ENCODE measurements at places on chromosomes 7 and 10.

DNA sequence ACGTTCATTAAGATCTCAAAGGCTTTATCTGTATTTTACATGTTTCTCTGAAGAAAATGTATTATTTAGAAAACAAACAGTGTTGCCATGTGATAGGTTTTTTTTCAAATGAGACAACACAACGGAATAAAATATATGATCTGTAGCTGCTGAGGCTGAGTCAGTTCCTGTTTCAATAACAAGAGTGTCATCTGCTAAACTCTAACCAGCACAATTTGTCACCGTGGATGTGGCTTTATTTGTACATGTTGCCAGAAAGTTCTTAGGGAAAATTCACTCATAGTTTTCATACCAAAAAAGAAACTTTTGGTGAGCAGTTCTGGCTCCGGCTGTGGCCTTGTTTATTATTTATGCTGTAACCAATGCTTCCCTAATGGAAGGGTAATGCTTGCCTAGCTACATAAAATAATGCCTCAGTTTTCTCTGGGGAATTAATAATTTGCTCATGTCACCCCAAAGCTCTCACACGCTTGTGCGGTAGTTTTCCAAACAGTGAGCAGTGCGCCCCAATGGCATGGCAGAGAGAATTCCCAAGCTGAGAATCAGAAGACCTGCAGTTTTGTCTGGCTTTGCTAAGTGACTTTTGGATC is 20.3 kb upstream of the KLF6 start:
- no peak for DNase-seq

- no peak for DNase-seq
Observed at GRCh38 chr10:74081941-74082718, 68.5 kb downstream of the AP3M1 start.

DNA sequence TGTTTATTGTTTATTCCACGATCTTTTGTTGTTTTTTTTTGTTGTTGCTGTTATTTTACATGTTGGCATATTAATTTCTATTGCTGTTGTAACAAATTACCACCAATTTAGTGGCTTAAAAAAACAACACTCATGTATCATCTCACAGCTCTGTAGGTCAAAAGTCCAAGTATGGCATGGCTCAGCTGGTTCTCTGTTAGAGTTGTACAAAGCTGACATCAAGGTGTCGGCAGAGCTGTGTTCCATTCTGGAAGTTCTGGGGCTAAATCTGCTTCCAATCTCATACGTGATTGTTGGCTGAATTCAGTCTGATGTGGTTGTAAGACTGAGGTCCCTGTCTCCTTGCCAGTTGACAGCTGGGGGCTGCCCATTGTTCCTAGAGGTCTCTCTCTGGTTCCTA is 60.2 kb upstream of the FAM133B start:
- no peak for DNase-seq

DNA sequence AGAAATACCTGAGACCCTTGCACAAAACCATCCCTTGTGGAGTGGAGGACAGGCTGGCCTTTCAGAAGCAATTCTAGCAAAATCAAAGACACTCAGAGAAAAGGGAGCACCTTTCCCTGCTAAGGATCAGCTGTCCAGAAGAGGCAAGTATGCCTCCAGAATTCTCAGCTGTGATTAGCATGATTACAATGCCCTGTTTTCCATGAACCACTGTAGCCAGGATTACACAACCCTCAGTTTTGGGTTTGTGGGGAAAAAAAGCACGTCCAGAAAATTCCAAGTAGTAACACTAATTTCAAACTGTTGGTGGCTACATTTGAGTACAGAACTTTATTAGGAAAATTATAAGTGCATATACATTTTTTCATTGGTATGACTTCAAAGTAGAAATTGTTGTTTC is 15.0 kb downstream of the CXCL12 start:
- DNase-seq = no peak

GRCh38 chr7:131238347-131238931 is 89.2 kb upstream of the MKLN1 start:
- DNase-seq = no peak

- DNase-seq = peak; percentile 69
Observed at GRCh38 chr10:71569775-71570588, 149.6 kb downstream of the C10orf105 start.

GRCh38 chr10:122148876-122149560 is 122.1 kb upstream of the BTBD16 start:
- no peak for DNase-seq

GRCh38 chr7:128755819-128756476 is 16.8 kb downstream of the CALU start:
- DNase-seq = no peak

- DNase-seq = peak; percentile 84
Observed at GRCh38 chr10:77045085-77045484, 592.5 kb downstream of the KCNMA1 start.

DNA sequence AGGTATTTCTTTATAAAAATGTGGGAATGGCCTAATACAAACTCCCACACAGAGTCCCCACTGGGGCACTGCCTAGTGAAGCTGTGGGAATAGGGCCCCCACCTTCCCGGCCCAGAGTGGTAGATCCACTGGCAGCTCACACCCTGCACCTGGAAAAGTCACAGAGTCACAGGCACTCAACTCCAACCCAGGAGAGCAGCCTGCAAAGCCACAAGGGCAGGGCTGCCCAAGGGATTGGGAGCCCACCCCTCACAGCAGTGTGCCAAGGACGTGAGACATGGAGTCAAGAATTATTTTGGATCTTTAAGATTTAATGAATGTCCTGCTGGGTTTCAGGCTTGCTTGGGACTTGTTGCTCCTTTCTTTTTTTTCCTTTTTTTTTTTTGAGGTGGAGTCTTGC is 5.3 kb upstream of the DNAJC12 start:
- no peak for DNase-seq

DNA sequence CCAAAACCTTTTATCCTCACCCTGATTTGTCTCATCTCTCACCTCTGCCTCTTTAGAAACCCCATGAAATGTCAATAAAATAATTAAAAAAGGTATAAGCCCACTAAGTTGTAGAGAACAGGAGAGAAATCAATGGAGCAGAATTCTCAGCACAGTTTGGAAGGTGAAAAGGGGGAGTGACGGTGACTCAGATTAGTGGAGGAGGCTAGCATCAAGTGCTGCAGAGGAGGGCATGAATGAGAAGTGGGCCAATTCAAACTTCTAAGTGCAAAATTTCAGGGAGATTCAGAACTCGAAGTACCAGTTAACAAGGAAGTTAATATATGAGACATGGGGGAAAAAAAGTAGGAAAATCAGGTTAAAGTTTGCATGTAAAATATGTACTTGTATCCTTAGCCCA is 34.9 kb upstream of the ETV1 start:
- peak; percentile 77 for DNase-seq

DNA sequence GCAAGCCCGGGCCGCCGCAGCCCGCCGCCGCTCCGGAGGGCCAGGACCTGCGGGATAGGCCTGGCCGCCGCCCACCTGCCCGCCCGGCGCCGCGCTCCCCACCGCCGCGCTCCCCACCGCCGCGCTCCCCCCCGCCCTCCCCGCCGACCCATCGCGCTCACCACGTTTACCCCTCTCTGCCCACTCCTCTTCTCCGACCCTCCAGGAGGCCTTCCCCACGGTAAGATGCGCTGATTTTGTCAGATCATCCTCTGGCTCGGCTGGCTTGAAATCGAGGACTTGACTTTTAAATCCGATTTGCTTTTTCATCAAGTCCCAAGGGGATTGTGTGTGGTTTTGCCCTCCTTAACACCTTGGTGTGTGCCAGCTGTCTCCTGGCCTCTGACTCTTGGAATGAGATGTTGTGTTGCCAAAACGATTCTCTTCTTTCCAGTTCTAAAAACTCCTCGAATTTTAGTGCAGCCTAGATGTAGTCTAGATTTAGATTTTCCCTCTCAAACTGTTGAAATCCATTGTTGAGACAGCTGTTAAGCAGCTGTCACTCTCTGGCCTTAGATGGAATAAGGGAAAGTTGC is 738 bp downstream of the POM121 start:
- DNase-seq = no peak

GRCh38 chr10:125169279-125169678 is 8.9 kb upstream of the CTBP2 start:
- no peak for DNase-seq

GRCh38 chr7:102275123-102275703 is 11.5 kb upstream of the SH2B2 start:
- DNase-seq = no peak

DNA sequence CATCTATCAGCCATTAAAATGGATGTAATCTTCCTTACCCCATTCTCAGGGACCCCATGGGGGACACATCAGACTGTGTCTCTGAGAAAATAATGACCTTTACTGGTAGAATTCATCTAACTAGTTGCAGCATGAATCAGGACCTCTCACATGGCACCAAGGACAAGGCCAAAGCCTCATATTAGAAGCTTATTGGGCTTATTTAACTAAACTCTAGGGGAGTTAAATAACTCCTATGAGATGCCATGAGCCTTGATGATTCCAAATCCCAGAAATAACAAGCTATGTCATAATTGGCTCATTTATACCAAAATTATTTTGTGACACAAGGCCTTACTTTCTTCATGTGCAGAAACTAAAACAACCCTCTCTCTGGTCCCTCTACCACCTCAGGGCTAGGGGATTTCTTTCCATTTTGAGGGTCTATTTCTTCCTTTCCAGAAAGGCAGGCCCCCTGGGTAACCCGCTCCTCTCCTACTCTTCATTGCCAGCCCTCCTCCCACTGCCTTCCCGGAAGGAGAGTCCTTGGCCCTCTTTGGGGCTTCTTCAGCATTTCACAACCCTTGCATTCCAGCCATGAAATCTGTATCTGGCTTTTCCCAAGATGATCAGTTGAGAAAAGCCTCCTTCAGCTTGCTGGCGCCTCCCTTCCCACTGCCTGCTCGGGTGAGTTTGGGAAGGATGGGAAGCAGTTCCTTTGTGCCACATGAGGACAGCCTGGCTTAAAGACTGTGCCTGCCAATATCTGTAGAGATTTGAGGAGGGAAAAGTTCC is 41.8 kb upstream of the TRIM8 start:
- DNase-seq = no peak

GRCh38 chr7:111138193-111138569 is 47.3 kb downstream of the LRRN3 start:
- DNase-seq = peak; percentile 19

GRCh38 chr7:100373261-100373831 is at the start of gene PILRA:
Gene PILRA, plus strand, starts transcription at chr7:100373487. Its CDS starts 170 bp downstream, at chr7:100373657.
- DNase-seq = no peak

DNA sequence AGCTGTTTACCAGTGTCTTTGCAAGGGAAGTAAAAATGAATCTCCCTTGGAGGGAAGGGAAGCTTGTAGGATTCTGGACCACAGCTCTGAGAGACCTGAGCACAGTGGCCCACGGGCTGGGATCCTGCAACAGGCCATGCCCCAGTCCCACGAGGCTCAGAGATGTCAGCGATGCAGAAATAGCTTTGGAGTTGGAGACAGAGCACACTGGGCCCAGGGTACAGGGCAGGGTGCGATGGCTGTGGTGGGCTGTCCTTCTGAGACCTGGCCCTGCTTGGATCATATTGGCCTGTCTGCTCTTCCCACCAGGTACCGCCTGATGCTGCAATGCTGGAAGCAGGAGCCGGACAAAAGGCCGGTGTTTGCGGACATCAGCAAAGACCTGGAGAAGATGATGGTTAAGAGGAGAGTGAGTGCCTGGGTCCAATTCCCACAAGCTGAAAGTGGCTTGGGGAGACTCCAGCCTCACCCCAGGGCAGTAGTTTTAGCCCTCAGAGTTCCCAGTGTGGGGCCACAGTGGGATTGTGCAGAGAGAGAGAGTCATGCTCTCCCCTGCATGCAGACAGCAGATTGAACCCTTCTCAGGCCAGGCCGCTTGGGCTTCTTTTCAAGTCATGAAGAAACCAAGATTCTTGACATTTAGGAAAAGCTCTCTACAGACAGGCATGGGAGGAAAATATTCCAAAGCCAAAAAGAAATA is 13.5 kb upstream of the CSGALNACT2 start:
- DNase-seq = no peak

DNA sequence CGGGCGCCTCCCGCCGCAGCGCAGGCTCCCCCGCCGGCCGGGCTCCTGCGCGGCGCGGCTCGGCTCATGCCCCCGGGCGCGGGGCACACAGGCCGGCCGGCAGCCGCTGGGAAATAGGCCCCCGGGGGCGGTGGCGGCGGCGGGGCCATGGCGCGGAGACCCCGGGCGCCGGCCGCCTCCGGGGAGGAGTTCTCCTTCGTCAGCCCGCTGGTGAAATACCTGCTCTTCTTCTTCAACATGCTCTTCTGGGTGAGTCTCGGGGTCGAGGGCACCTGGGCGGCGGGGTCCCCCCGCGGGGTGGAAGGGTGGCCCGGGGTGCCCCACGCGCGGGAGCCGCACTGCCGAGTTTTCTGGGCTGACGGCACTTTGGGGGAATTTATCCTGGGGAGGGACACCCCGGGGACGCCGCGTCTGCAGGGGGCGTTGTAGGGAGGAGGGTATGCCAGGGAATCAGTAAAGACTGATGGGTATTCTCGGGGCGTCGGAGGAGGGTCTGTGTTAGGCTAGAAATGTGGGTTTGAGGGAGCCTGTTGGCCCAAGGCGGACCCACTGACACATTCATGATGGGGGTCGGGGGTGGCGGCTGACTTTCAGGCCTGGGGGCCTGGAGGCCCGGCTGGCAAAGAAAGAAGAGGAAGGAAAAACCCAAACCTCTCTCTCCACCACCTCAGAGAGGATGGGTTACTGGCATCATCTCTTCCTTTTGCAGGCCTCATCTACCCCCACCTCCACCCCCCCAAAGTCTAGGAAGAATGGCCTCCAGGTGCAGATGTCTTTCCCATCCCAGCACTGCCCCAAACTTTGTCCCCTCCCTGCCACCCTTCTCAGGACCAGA is 544 bp downstream of the TSPAN33 start:
- DNase-seq = no peak

GRCh38 chr10:13707156-13707881 is 120.6 kb downstream of the PRPF18 start:
- DNase-seq = peak; percentile 87

DNA sequence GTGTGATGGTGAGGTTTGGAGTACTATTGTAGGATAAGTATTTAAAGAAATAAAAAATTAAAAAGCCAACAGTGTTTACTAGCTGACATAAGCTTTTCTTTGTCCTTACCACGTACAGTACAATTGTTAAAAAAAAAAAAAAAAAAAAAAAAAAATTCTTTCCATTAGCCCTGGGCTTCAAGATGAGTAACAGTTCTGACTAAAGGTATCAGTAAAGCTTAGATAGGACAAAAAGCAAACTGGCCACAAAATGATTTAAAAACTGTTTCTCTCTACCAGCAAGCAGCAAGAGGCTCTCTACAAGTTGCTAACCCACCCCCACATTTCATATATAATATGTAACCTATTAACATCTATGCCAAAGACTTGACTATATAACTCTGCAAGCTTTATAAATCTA is 17.5 kb downstream of the HYCC1 start:
- DNase-seq = no peak

DNA sequence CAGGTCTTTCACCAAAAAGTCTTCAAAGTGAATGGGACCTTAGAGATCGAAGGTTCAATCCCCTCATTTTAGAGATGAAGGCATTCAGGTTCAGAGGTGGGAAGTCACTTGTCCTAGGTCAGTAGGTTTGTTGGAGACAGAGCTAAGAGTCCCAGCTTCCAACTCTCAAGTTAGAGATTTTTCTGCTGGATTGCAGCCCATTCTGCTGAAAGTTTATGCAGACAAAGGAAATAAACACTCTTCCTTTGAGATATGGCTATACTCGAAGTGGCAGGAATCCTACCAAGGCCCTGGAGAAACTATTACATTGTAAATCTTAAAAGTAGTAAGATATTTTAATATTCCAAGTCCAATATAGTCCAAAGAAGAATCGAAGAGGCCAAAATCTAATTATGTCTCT is 64.4 kb downstream of the LYZL1 start:
- no peak for DNase-seq

GRCh38 chr7:9231630-9232121 is 798.3 kb downstream of the NXPH1 start:
- DNase-seq = no peak

- DNase-seq = no peak
Observed at GRCh38 chr7:1192171-1192676, 32.2 kb upstream of the ZFAND2A start.

GRCh38 chr7:150838965-150839650 is 13.2 kb upstream of the AOC1 start:
- DNase-seq = no peak
